ENCODE measurements at places on chromosomes 5 and 9. TPM values are rescaled to one million over a fixed set of nuclear protein-coding genes. Genes with fewer than 3 reads are reported as not detected.

The TICAM2 gene
- total RNA-seq: 0.85 TPM

GRCh38 chr5:158801268-158801667 is 298.4 kb downstream of the EBF1 start:
- DNase-seq: no peak

The ADRA1B gene
- not detected for total RNA-seq

The ZMAT2 gene
- total RNA-seq: 53.9 TPM

DNA sequence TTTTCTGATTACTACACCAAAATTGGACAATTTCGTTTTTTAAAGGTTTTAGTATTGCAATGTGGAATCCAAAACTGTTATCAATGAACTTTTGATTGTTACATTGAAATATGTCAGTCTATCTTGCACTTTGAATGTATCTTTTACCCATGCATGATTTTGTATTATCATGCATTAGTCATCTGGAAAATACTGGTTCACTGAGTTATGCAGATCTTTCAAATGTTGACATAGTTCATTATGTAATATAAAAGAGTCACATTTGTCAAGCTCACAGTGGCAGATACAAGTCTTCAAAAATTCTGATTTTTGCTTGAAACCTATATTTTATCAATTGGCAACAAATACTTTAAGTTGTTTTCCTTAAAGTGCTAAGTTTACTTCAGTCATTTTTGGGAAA is 85.2 kb downstream of the NR3C1 start:
- no peak for DNase-seq

- no peak for DNase-seq
These were observed 125.5 kb upstream of the DAP start for GRCh38 chr5:10886497-10886896.
